ENCODE measurements at places on chromosomes 16 and 17.

- DNase-seq, result no peak
Observed at GRCh38 chr17:17693253-17694168, 12.3 kb downstream of the RAI1 start.

DNA sequence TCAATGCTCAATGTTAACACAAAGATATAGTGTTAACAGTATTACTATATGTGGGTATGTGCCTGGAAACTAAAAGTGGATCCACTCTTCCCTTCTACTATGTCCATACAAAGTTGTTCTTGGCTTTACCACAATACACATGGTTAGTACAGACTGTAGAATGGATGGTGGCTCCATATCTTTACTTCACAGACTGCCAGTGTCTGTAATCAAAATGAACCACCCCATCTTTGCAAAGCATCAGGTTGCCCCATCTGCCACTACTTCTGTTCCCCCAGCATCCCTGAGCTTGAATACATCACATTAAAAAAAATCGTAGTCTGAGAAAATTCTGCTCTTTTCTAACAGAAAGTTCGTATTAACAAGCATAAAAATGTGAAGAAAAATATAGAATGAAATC, 30.0 kb downstream of the USP32 start:
- DNase-seq, result no peak

DNA sequence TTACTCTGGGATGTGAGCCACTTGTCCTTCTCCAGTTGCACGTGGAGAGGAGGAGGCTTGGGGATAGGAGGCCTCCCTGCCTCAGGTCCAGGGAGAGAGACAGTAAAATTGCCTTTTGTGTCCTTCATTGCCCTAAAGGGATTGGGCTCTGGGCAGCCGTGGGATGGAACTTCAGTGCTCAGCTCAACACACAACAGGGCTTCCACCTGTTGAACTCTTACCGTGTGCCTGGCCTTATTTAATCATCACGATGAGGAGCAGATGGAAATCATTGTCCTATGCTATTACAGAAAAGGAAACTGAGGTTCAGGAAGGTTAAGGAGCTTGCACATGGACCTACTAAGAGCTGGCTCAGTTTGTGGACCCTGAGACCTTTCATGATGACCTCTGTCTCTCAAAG, 92.4 kb upstream of the CDC42EP4 start:
- DNase-seq, result no peak

DNA sequence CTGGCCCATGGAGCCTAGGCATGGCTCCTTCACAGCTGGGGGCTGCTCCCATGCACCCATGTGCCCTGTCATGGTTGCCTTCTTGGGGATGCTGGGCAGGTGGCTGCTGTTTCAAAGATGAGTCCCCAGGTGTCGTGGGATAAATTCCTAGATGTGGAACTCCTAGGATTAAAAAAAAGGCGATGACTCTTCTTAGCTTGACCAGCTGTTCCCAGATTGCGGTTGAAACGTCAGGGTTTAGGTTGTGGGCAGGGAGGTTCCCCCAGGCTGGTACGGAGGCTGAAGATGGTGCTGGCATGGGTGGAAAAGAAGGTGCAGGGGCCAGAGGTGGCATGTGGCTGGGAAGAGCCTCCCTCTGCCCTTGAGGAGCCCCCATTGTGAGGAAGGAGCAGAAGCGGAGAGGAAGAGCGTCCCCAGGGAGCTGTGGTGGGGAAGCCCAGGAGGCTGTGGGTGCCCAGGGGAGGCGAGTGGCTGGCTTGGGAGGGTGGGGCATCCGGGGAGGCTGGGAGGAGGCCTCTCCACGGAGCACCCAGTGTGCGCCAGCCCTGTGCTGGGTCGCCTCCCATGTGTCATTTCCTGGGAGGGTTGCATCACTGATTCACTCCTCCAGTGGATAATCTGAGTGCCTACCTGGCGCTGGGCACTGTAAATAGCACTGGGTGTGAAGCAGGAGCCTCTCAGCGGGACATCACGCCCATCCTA, 7.5 kb upstream of the KCNJ12 start:
- DNase-seq, result no peak

DNA sequence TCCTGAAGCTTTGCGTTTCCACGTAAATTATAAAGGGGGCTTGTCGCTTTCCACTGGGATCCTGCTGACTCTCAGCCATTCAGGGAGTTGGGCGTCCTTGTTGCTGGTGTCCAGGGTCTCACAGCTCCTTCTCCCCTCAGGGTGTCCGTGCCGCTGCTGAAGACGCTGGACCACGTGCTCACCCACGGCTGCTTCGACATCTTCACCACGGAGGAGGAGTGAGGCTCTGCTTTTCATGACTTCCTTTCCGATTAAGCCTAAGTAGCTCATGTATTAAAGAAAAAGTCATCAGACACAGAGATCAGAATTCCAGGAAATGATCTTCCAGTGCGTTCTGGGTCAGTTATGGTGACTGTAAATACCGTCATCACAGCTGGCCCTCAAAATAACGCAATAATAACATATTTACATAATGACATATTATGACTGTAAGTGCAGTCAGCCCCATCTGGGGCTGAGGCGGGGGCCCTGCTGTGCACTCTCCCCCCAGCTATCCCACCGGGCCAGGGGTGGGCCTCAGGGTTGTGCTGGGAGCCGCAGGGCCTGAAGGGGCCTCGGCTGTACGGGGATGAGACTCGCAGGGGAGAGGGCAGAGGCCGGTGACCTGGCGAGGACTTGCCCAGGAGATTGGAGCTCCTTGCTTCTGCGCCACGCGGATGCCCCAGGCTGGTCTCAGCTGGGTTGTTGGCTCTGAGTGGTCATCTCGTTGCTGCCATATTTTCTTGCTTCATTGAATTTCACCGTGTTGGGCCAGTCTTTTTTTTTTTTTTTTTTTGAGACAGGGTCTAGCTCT, 92.9 kb upstream of the ZNF750 start:
- DNase-seq, result no peak

Data from Kasumi-1 (cell line).